CD4-positive, alpha-beta T cell treated with Interleukin-17A for 4 hours (primary cell): ENCODE measurements at places on chromosomes 4 and X.

GRCh38 chr4:145414841-145415240 lies 66.8 kb upstream of the SMAD1 start:
- no peak for DNase-seq

- DNase-seq = no peak
Observed at GRCh38 chr4:101699441-101700124, 90.9 kb upstream of the BANK1 start.

- DNase-seq = no peak
Observed at GRCh38 chrX:9370893-9371292, 94.0 kb upstream of the TBL1X start.

DNA sequence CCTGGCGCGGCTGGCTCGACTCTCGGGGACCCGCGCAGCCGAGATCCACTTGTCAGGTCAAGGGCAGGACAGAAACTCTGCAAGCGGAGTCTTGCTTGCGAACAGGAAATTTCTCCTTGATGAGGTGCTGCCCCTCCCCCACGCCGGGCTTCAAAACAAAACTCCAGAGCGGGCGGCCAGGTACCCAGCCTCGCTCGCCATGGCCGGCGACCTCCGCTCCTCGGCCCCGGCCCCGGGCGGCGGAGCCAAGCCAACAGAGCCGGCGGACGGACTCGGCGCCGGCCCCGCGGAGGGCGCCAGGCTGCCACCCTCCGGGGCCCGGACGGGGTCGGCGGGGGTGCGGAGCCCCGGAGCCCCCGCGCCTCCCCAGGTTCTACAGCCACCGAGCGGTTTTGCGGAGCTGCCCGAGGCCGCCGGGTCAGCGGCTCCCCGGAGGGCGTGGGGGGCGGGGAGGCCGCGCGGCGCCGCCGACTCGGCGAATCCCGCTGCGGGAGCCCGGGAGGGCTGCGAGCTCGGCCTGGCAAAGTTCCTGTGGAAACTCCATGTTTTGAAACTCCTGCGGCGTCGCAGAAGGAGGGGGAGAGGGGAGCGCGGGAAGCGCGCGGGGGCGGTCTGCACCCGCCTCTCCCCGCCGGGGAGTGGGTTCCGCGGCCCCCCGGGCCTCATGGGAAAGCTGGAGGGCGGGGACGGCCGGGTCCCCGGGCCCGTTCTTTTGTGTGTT lies 11.7 kb upstream of the BCOR start:
- peak; percentile 67 for DNase-seq

DNA sequence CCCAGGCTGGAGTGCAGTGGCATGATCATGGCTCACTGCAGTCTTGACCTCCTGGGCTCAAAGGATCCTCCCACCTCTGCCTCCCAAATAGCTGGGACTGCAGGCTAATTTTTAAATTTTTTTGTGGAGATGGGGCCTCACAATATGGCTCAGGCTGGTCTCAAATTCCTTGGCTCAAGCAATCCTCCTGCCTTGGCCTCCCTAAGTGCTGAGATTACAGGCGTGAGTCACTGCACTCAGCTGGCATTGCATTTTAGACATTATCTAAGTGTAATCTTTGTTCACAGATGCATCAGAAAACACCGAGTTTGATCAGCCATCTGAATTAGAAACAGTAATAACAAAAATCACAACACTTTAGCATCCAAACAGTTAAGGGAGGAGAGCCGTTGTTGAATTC lies 53.4 kb upstream of the CBR4 start:
- DNase-seq = no peak

DNA sequence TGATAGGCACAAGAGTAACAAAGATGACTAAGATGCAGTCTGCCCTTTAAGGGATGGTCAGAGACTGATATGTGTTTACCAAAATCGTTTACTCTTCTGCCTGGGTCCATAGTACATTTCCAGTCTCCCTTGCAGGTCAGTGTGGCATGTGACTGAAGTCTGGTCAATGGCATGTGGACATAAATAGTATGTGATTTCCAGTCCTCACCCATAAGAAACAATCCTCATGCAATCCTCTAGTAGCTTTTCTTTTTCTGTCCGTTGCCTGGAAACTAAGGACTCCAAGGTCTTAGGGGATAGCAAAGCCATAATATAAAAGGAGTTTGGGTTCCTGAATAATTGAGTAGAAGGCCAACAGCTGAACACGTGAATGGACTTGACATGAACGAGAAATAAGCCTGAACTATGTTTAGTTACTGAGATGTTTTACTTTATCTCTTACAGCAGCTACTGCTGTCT lies 1.1 kb downstream of the SLC9B2 start:
- DNase-seq = no peak

DNA sequence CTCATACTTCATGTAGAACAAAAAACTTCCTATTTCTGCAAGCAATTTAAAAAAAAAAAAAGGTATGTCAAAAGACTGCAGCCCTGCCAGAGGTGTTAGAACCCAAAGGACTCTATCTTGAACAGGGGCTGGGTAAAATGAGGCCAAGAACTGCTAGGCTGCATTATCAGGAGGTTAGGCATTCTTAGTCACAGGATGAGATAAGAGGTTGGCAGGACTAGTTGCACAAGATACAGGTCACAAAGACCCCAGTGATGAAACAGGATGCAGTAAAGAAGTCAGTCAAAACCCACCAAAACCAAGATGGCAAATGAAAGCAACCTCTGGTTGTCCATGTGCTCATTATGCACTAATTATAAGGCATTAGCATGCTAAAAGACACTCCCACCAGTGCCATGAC lies 104.1 kb downstream of the ANOS1 start:
- no peak for DNase-seq

- no peak for DNase-seq
Observed at GRCh38 chrX:68832516-68833447, 4.0 kb downstream of the EFNB1 start.

GRCh38 chr4:130023088-130023487 lies 927.1 kb downstream of the C4orf33 start:
- DNase-seq = no peak

DNA sequence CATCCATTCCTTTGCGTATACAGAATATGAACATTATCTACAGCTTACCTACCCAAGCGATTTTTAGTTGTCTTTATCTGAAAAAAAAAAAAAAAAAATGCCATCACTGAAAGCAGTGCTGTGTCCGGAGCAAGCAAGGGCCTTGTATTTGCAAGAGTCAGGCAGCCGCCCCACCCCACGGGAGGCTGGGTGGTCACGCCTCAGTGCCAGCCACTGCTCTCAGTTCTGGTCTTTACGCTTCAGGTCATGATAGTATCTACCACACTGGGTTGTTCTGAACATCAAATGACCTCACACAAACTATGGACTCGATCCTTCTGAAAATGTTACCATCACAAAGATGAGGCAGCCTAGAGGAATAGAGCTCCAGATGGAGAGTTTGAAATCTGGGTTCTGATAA lies 62.7 kb upstream of the HELT start:
- DNase-seq = no peak

DNA sequence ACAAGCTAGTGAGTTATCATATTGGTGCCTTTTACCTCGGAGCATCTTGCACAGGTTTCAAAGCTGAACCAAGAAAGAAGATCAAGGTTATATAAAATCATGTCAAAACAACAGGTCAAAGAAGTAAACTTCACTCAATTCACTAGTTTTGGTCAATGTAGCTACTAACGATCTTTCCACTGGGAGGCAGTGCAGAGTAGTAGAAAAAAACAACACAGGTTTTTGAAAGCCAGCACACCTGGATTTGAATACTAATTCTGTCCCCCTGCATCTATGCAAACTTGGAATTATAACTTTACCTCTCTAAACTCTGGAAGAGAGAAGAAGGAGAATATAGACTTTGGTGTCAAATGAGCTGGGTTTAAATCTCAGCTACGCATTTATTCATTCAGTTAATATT lies 266.1 kb downstream of the GRIA3 start:
- no peak for DNase-seq

- DNase-seq = no peak
Observed at GRCh38 chrX:154091678-154092077, 5.8 kb downstream of the MECP2 start.

DNA sequence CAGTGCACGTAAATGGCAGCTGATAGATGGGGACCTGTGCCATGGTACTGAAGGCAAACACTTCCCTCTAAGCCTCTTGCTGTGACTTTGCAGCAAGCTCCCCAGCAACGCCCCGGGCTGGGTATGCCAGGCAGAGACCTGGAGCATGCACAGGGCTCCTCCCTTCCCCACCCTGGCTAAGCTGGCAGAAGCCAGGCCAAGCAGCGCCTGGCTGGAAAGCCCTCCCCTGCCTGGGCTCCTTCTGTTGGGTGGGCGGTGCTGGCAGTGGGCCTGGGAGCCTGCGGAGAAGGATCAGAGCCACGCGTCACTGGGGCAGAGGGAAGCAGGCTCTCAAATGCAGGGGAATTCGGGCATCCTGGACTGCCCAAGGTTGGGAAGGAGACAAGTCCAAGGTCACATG lies 3.6 kb downstream of the ATP2B3 start:
- DNase-seq = no peak

- DNase-seq = no peak
Observed at GRCh38 chr4:19030048-19030447, 1008.5 kb upstream of the LCORL start.

GRCh38 chr4:27327421-27328181 lies 467.0 kb downstream of the STIM2 start:
- no peak for DNase-seq

- no peak for DNase-seq
Observed at GRCh38 chr4:7608046-7608445, 173.3 kb upstream of the PSAPL1 start.

- DNase-seq = no peak
Observed at GRCh38 chr4:154727540-154727939, 16.3 kb upstream of the LRAT start.

- no peak for DNase-seq
Observed at GRCh38 chr4:13548059-13548983, 4.0 kb upstream of the NKX3-2 start.
